NAMALWA (cell line): ENCODE measurements at places on chromosomes 1 and 21.

DNA sequence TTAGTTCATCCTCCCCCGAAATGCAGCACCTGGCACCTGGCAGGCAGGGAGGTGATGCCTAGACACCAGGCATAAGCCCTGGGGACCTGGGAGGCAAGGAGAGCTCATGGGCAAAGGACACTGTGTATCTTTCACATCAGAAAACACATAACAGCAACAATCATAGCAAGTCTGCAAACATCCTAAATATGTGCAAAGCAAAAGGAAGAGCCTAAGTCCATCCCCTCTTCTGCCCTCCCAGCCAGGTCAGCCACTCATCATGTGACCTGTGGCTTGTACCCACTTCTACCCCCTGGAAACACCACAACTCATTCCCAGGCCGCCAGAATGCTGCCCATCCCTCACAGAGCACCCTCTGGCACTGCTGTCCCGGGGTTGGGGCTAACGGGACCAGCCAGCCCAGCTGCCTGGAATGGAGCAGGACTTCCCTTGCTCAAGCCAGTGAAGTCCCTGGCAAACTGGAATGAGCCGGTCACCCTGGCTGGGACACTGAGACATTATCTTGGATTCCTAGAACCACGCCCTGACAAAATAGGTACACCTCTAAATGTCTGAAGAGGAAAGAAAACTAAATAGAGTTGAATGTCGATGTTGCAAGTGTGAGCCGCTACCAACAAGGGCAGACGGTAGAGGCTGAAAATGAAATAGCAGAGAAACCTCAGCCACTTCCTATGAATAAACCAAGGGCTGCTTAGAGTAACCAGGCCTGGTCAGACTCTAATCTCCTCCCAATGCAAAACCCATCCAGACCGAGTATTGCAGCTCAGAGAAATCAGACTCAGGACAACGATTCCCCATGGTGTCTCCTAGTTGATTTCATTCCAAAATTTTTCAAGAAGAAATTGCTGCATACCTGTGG lies 29.4 kb downstream of the TMPRSS2 start:
- no peak for DNase-seq

- peak; percentile 31 for DNase-seq
Observed at GRCh38 chr1:151475175-151475574, 15.9 kb upstream of the POGZ start.

GRCh38 chr1:44924835-44925464 lies 61.4 kb downstream of the EIF2B3 start:
- DNase-seq: peak; percentile 16

GRCh38 chr21:29586696-29587095 lies 288.0 kb downstream of the BACH1 start:
- DNase-seq: no peak

GRCh38 chr1:187903223-187903622 lies 1074.5 kb downstream of the PLA2G4A start:
- no peak for DNase-seq

GRCh38 chr1:223834660-223835263 lies 11.0 kb downstream of the TP53BP2 start:
- no peak for DNase-seq

- no peak for DNase-seq
Observed at GRCh38 chr1:201714542-201715329, 114.2 kb upstream of the IPO9 start.

DNA sequence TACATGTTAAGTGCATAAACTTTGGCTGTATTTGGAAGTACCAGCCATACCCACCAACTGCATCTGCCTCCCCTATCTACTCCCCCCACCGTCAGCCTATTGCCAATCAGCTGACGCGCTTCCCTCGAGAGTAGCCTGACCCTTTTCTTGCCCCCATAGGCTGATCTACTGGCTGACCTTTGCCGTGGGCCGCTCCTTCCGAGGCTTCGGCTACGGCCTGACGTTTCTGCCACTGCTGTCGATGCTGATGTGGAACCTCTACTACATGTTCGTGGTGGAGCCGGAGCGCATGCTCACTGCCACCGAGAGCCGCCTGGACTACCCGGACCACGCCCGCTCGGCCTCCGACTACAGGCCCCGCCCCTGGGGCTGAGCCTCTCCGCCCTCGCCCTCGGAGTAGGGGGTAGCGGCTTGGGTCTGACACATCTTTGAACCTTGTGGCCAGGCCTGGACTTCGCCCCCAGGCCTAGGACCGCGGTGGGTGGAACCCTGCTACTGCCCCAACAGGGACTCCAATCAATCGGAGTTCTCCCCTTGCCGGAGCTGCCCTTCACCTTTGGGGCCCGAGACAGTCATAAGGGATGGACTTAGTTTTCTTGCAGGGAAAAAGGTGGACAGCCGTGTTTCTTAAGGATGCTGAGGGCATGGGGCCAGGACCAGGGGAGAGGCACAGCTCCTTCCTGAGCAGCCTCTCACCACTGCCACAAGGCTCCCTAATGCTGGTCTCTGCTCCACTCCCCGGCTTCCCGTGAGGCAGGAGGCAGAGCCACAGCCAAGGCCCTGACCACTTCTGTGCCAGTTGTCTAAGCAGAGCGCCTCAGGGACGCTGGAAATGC lies 4.0 kb downstream of the GLMP start:
- DNase-seq: no peak

- no peak for DNase-seq
Observed at GRCh38 chr1:52628614-52629324, 4.2 kb upstream of the SHISAL2A start.

DNA sequence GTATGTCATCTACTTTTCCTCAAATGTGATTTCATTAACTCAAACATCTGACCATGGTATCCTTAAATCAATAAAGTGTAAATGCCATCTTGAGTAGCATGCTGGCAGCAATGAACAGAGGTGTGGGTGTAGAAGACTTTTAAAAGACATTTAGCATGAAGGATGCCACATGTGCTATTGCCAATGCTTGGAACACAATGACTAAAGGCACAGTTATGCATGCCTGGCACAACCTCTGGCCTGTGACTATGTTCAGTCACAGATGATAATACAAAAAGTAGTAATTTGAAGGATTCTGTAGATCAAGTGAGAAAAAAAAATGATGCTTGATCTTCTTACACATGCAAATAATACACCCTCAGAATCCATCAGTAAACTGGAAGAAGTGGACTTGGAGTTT lies 938.9 kb upstream of the ADGRL4 start:
- no peak for DNase-seq

- DNase-seq: no peak
Observed at GRCh38 chr1:37094302-37094701, 60.0 kb upstream of the GRIK3 start.

- no peak for DNase-seq
Observed at GRCh38 chr1:109788695-109789521, 25.2 kb upstream of the EPS8L3 start.

DNA sequence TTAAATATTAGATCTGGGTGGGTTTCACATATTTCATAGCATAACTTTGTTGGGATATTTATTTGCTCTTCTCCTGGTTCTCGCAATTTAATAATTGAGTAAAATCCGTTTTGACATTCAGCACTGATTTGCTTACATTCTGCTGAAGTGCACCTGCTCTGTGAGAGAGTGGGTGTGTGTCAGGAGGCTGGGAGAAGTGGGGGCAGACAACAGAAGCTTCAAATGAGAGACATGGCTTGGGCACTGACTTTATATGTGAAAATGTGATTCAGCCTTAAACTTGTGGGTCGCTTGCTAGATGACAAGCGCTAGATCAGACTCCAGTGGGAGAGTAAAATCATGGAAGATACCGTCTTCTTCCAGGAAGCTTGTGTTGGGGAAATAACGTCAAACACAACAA lies 32.4 kb upstream of the KCNA2 start:
- no peak for DNase-seq

DNA sequence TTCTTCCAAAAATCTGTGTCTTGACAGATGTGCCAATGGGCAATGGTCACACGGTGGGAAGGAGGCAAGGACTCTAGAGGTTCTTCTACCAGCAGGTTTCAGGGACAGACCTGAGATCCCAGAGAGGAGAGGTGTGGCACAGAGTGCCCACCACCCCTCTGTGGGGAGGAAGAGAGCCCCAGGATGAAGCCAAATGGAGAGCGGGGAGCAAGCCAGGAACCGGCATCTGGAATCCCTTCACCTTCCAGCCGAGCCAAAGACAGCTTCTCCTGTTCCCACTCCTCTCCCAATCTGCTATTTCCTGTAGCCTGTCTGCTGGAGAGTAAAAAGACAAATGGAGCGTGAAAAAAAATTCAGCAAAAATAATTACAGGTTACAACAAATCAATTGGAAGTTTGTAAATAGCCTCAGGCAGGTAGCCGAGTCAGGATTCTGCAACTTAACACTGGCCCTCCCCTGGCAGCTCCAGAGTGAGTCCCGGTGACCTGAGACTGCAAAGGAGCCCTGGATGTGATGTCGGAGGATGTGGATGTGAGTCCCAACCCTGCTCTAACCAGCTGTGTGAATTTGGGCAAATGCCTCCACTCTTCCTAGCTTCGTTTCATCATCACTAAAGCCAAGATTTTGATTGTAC lies 45.4 kb upstream of the LRRN2 start:
- no peak for DNase-seq

DNA sequence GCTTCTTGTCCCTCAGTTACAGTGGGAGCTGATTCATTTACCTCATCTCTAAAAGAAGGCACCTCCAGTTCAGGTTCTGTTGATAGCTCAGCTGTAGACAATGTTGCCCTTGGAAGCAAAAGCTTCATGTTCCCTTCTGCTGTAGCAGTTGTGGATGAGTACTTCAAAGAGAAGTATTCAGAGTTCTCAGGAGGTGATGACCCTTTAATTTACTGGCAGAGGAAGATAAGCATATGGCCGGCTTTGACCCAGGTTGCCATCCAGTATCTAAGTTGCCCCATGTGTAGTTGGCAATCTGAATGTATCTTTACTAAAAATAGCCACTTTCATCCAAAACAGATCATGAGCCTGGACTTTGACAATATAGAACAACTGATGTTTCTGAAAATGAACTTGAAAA lies 4.5 kb downstream of the ZBED6 start:
- DNase-seq: no peak

- DNase-seq: no peak
Observed at GRCh38 chr1:200634261-200635122, 13.9 kb upstream of the KIF14 start.

DNA sequence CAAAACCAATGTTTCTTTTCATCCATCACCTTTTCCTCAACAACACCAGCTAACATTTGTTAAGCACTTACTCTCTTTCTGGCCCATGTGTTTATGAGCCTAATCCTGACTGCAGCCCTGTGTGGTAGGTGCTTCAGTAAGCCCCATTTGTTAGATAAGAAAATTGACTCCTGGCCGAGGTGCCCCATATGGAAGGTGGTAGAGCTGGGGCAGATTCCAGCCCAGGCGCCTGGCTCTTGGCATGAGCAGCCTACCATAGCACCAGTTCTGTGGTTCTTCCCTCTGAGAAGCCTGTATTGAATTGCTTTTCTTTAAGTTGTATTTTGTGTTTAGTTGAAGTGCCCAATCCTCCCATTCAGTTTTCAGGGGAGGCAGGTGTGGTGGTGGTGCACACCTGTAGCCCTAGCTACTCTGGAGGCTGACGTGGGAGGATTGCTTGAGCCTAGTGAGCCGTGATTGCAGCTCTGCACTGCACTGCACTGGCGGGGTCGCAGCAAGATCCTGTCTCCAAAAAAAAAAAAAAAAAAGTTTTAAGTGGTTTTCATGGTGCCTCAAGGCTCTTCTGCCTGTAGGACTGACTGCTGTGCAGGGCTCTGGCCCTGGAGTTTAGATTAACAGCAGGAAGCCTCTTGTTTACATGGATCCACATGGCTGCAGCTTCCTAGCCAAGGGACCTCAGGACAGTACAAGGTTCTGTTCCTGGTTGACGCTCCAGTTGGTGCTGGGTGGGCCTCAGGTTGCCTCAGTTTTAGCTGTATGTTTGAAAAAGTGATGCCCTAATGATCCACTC lies 125.9 kb downstream of the MRPS6 start:
- DNase-seq: no peak

- no peak for DNase-seq
Observed at GRCh38 chr1:100479620-100480338, 58.2 kb upstream of the GPR88 start.

DNA sequence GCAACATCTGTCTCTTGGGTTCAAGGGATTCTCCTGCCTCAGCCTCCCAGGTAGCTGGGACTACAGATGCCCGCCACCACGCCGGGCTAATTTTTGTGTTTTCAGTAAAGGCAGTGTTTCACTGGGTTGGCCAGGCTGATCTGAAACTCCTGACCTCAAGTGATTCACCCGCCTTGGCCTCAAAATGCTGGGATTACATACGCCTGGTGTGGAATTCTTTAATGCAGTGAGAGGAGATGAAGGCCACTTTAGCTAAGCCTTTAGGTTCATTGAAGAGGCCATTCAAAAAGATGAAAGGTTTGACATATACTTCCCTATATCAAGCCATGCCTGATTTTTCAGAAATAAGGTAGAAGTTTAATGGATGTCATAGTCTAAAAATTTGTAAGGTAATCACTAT lies 162.7 kb downstream of the ST6GALNAC3 start:
- no peak for DNase-seq
